Nucleus accumbens (tissue), 56 donors: ENCODE measurements at places on chromosomes 2 and 18.

DNA sequence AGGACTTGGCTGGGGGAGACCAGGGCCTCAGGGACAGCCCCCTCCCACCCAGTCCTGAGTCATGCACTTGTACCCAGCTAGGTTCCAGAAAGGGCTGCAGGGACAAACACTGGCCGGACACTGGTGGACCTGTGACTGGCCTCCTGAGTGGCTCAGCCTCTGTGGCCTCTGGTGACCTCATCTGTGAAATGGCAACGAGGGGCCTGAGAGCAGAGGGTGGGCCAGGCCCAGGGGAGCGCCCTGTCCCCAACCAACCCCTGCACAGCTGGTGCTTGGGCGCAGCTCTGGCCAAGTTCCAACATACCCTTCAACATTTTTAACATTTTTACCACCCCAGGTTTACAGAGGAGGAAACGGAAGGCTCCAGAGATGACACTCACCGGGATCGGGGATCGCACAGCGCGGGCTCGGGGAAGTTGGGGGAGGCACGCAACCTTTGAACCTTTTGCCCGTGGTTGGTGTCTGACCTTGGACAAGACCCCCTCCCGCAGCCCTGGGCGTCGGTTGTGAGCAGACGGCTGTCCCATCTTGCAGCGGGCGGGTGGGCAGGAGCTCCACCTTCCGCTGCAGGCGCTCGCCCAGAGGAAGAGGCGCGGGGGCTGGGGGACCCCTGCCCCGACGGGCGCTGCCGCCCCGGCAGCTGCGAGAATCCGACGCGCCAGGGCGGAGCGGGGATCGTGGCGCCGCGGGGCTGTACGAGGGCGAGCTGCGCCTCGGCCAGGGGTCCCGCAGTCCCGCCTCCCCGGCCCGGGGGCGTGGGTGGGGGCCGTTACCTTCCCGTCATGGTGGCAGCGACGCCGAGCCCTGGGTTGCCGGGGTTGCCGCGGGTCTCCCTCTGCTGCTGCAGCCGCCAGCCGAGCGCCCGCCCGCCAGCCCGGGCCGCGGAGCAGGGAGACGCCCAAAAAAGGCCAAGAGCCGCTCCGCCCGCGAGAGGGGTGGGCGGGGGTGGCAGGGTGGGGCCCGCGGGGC, 805 bp downstream of the LIMS2 start:
- DNase-seq = no peak

DNA sequence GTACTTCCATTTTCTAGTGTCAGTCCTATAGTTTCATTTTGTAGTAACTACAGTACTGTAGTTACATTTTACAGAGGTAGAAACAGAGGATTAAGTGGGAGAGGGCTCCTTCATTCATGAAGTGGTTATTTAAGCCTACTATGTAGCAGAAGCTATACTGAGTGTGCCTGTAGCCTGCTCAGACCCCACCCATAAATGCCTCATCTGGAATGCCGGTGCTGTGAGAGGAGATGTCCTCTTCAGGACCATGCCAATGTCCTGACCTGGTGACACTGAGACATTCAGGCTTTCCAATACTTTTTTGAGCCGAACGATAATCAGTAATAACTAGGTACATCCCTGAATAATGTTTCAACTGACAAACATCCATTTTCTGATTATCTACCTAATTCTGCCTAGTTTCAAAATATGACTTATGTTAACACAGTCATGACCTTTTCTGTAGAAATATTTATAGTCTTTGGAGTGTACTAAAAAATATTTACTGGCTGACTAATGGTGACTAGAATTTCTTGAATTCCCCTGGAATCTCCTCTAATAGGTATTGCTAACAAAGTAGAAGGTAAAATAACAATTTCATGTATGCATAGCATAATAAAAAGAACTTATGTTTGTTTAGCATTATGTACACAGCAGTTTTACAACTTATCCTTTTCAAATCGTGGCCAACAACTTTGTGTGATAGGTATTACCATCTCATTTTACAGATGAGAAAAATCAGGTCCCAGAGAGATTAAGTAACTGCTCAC, 10.2 kb upstream of the ARHGAP28 start:
- no peak for DNase-seq

- no peak for DNase-seq
Observed at GRCh38 chr2:162769066-162769465, 69.5 kb downstream of the KCNH7 start.

GRCh38 chr2:218187296-218188015, 20.7 kb upstream of the CXCR1 start:
- DNase-seq = no peak

DNA sequence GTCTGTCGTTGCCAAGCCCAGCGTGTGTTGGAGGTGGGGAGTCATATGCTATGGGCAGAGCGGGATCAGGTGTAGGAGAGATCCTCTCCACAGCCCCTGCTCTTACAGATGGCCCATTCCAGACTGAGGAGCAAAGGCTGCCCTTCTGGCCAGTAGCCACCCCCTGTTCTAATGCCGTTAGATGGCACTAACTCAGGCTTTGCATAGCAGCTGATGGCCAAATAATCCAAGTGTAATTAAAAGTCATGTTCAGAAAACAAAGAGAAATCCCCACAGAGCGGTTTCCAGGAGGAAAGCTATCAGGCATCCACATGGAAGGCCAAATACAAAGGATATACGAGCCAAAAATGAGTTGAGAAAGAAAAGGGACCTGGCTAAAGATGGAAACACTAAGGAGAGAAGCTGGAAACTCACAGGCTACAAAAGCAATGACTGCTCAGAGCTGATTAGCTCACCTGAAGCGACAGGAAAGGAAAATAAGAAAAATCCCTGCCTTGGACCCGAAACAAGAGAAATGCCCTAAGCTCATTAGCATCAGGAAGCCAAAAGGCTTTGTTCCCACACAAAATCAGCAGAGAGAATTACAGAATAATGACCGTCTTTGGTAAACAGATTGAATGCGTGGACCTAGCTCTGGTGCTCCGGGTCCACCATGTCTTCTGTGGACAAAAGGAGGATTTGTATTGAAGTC, 1002.4 kb upstream of the KLHL29 start:
- no peak for DNase-seq

GRCh38 chr2:72080286-72081145, 67.1 kb downstream of the CYP26B1 start:
- no peak for DNase-seq

- no peak for DNase-seq
Observed at GRCh38 chr18:48904091-48904490, 46.7 kb downstream of the SMAD7 start.

GRCh38 chr18:4734903-4735302, 279.8 kb upstream of the DLGAP1 start:
- DNase-seq = no peak

DNA sequence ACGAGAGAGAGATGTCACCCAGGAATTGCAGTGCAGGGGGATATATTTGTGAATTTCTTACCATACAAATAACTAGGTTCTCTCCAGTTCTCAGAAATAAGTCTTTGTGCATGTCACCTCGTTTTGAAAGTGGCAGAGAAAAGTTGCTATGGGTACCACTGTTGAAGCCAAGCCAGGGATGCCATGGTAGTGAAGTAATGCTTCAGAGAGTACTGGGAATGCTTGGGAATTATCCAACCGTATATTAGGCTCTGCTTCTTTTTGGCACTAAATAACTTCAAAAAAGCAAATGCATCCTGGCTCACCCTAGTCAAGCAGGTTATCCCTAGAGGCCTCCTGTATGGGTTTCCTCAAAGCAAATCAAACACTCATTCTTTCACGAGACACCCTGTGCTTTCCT, 50.7 kb upstream of the DDX18 start:
- no peak for DNase-seq

- DNase-seq = no peak
Observed at GRCh38 chr18:66931010-66931409, 327.1 kb upstream of the CDH19 start.

- DNase-seq = no peak
Observed at GRCh38 chr2:239953418-239954061, 71.6 kb downstream of the NDUFA10 start.

DNA sequence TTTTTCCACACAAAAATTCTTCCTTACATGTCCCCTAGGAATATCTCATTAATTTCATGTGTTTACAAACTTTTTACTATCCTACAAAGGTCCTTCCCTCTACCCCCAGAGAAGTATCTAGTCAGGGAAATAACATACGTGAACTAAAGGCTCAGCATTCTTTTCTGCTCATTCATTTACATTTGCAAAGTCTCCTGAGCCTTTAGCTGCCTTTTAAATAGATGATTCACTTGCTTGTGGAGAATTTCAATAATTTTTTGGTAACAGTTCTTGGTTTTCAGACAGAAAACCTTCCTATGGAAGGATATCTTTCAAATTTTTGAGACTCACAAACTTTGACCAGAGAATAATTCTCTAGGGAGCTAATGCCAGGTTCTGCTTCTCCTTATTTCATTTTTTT, 81.5 kb upstream of the RMDN2 start:
- DNase-seq = no peak

DNA sequence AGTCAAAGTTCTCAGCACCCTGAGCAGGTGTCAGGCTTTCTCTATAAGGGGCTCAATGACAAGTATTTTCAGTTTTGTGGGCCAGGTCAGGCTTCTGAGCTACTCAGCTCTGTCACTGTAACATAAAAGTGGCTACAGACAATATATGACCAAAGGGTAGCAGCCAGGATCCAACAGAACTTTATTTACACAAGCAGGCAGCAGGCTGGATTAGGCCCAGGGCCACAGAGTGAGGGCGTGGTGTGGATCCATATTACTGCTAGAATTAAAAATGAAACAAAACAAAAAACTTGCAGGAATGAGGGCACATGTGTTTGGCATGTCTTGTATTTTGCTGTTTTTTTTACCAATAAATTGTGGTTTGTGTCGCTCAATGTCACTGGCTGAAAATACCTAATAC, 143.7 kb downstream of the EIPR1 start:
- DNase-seq = no peak

- no peak for DNase-seq
Observed at GRCh38 chr2:151071382-151071781, 190.3 kb downstream of the RBM43 start.

DNA sequence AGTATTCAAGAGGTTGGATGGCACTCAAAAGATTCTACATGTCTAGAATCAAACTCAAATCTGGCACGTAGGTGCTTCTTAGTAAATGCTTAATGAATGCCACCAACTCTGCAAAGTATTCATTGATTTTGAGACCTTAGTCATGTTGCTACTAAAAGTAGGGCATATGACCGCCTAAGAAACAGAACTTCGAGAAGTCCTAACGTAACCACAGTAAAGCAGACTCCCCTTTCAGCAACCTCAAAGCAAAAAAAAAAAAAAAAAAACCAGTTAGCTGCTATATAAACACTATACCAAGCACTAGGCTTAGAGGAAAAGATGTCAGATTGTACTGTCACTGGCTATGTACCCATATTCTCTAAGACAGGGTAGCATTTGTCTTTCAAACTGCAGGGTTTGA, 33.9 kb downstream of the PTCD3 start:
- no peak for DNase-seq

DNA sequence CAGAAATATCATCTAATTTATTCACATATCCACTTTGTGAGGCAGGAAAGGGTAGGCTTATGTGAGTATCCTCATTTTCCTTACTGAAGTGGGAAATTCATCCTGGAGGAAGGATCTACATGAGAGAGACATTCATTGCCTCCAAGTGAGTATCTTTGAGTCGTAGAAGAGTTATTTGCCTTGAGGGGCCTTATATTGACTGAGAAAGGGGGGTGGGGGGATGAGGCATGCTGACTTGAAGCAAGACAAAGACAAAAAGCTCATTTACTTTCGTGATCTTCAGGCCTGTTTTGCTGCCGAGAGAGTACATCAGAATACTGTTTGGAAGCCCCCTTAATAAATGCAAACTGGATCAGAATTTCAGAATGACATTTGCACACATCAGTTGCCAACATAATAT, 17.6 kb upstream of the NEDD4L start:
- no peak for DNase-seq

DNA sequence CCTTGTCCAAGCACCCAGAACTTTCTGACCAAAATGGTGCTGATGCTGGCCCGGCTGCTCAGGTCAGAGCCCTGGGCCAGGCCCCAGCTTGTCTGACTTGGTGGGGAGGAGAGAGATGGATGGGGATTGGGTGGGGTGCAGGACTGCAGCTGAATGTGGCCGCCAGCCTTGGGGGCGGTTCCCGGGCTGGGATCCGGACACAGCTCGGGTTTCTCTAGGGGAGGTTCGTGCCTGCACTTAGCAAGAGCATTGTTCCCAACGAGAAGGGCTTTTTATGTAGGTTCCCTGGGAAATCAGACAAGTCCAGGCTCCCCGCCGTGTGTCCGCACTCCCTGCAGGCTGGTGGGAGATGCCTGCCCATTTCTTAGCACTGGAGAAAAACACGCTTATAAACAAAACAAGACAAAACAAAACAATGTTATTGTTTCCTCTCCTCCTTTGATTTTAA, 50.5 kb upstream of the HS6ST1 start:
- no peak for DNase-seq

DNA sequence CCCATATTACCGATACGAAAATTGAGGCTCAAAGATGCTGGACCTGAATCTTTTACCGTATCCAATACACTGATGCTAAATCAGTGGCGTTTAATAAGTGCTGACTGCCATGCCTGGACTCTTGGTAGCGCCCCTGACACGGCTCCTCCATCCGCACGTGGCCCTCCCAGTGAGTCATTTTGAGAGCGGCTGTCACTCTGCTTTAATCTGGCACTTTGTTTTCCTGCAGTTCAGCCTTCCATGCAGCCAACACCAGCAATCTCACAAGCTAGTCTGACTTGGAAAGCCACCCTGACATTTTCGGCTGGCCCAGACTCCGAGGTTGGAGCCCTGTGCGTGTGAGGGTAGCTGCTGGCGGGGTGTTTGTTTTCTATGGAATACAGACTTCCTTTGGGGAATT, 155.1 kb upstream of the LMAN1 start:
- no peak for DNase-seq

- no peak for DNase-seq
Observed at GRCh38 chr18:57980573-57981307, 63.3 kb upstream of the NEDD4L start.

- no peak for DNase-seq
Observed at GRCh38 chr2:112156152-112156986, 18.2 kb downstream of the FBLN7 start.

DNA sequence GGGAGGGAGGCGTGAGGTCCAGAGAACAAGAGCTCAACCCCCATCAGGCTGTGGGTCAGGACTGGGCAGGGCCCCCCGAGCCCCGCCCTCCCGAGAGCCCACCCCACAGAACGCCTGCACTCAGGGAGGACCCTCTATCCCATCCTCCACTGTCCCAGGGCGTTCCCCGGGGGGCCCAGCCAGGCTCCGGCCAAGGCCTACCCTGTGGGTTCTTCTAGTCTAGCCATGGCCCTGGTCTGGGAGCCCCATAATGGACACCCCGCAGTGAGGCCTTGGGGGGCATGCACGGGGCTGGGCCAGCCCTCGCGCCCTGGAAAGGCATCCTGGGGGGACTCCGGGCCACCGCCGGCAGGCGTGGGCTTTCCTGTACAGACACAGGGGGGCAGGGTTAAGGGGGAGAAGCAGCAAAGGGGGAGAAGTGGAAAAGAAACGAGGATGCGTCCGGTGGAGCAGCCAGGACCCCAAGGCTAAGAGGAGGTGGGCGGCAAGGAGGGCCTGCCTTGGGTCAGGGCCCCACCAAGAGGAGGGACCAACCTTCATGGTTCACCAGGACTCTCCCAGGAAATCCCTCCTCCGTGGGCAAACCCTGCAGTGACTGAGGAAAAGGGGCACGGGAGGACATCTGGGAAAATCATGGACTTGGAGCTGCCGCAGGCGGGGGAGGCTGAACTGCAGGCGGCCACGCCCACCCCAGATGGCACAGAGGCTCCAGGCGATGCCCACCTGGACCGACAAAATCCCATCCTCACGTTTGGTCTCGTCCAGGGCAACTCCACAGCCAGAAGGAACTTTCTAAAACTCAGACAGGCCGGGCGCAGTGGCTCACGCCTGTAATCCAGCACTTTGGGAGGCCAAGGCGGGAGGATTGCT, 2.7 kb upstream of the CROCC2 start:
- no peak for DNase-seq

GRCh38 chr2:76180676-76181075, 470.0 kb upstream of the GCFC2 start:
- DNase-seq = no peak
